ENCODE measurements at places on chromosomes 2 and 18.

GRCh38 chr2:234490271-234491091 is 6.4 kb downstream of the ARL4C start:
- no peak for DNase-seq

DNA sequence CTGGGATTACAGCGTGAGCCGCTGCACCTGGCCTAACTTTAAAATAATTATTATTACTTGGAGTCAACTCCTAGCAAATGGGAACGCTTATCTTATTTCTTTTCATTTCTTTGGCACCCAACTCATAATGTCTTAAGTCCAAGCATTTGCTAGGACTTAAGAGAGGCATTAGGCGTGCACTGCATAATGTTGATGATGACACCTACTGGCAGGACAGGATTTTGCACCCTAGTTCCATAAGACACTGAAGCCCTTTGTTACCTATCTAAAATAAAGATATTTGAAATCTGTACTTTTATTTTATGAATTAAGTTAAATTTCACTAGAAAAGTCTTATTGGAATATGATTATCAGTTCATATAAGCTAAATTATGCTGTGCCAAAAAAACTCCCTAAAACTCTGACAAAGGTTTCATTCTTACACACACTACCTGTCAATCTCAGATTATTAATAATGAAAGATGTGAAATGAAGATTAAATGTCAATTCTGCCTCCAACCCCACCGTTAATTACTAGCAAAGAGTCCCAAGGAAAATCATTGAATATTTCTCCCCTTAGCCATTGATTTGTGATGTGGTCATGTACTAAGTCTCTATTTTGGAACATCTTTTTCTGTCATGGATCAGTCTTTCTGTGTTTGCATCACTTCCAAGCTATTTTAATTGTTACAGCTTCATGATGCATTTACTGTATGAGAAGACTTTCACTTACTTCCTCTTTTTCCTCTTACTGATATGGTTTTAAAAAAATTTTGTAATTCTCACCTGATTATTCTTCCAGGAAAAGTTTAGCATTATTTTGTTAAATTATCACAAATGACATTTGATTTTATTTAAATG is 12.7 kb upstream of the CDH2 start:
- no peak for DNase-seq

DNA sequence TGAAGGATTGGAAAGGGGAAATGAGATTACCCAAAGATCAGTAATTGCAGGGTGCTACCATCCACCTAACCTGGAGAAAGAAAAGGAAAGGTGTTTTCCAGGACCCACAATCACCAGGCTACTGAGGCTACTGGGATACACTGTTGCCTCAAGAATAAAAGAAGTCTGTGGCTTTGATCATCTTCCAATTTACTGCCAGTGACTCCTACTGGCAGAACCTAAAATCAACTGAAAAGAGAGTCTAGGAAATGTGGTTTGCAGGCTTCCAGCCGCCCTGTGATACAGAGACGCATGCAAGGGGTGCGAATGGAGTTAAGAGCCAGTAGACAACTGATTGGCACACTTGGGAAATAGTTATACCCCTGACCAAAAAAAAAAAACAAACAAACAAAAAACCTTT is 16.6 kb upstream of the TTL start:
- DNase-seq: no peak

- no peak for DNase-seq
Measured at GRCh38 chr2:229832510-229832898, 89.3 kb downstream of the TRIP12 start.

- no peak for DNase-seq
Measured at GRCh38 chr2:197086500-197086899, 160.0 kb upstream of the PGAP1 start.

GRCh38 chr2:143803936-143804335 is 674.7 kb downstream of the ARHGAP15 start:
- DNase-seq: no peak

GRCh38 chr2:221589696-221590095 is 17.6 kb upstream of the EPHA4 start:
- no peak for DNase-seq

DNA sequence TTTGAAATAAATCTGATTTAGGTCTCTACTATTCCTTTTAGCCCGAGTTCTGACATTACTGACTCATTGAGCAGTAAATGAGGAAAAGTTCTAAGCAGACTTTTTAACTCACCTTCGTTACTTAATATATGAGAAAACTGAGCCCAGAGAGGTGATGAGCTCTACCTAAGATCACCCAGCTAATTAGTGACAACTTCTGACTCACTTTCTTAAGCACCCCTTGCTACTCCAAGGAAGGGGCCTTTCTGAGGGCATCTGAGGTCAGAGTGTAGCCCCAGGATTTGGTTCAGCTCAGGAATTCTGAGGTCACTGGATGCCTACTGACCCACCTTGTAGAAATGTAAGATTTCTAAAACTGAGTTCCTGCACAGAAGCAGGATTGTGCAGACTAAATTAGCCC is 102.2 kb upstream of the FZD5 start:
- DNase-seq: no peak

DNA sequence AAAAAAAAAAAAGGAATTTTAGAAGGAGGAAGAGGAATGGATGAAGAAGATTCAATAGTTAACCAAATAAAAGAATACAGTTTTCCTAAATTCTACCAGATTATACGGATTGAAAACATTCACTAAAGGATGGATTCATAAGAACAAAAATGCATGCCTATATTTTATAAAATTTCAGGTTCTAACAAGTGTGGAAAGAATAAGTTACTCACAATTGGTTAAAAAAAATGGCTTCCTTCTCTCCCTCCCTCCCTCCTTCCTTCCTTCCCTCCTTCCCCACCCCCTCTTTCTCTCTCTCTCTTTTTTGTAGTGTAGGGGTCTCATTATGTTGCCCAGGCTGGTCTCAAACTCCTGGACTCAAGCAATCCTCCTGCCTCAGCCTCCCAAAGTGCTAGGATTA is 1.6 kb upstream of the TP53I3 start:
- no peak for DNase-seq

DNA sequence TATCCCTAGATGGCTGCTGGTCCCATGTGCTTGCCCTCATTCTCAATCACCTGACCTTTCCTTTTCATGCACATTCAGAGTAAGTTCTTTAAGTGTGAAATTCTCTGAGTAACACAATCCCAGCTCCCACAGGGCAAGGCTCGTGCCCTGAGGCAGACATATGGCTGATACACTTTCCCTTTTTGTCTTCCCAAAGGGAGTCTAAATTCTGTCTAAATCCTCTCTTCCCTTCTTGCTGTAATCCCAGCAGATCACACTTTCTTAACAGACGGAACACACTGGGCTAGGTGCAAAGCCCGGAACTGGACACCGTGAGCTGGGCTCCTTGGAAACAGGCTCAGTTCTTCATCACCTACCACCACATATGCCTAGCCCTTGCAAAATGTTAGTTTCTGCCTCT is 147.6 kb downstream of the GALNT14 start:
- DNase-seq: no peak

DNA sequence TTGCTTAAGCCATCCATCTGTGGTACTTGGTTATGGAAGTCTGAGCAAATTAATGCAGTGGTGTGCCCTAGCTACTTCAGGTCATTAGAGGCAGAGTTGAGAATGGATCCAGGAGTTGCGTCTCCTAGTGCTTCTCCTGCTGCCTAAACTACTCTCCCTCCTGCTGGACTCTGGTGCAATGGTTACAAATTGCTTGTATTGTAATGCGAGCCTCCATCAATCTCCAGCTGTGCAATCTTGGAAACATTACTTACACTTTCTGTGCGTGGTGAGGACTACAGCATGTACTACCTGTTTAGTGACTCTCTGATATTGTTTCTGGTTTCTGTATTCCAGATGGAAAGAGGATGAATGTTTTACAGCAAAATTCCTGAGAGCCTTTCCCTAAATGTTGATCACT is 119.0 kb upstream of the CYRIA start:
- DNase-seq: peak; percentile 29

GRCh38 chr2:86225581-86225980 is 26.3 kb downstream of the MRPL35 start:
- no peak for DNase-seq

GRCh38 chr2:236969767-236970655 is 115.7 kb upstream of the COPS8 start:
- no peak for DNase-seq

DNA sequence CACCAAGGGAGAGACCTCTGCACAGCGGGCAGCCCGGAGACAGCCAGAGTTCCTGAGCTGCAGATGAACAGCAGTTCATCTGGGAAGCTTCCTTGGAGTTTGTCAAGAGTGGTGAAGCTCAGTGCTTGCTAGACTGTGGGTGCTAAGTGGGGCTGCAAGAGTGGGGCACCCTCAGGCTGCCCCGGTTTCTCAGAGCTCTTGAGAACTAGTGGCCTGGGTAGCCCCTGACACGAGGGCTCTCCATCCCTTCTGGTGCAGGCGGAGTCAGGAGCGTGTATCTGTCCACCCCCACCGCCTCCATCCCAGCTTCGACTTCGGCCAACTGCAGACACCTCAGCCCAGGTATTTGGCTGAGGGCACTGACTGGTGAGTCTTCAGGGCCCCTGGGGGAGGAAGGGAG is 222.0 kb downstream of the LOXHD1 start:
- DNase-seq: no peak

DNA sequence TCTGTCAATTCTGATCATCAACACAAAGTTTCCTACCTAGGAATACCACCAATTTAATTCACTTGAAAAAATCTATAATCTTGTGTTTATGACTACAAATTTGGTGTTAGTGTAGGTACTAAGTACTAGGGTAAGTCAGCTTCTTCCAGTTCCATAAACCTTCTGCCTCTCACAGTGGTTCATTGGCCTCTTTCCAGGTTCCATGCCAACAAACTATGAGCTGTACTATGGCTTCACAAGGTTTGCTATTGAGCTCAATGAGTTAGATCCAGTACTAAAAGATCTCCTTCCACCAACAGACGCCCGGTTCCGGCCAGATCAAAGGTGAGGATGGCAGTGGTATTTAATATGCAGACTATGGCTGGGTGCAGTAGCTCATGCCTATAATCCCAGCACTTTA is 58.8 kb downstream of the PRKRA start:
- no peak for DNase-seq

All from retina (tissue), 1 donor.